Heart left ventricle (tissue), 16 donors: ENCODE measurements at places on chromosomes 3 and 15.

GRCh38 chr3:143360244-143360643 lies 240.7 kb downstream of the CHST2 start:
- no peak for DNase-seq

- DNase-seq = no peak
Observed at GRCh38 chr3:86961297-86961696, 29.7 kb downstream of the VGLL3 start.

GRCh38 chr3:39601241-39601640 lies 133.8 kb downstream of the MOBP start:
- no peak for DNase-seq

DNA sequence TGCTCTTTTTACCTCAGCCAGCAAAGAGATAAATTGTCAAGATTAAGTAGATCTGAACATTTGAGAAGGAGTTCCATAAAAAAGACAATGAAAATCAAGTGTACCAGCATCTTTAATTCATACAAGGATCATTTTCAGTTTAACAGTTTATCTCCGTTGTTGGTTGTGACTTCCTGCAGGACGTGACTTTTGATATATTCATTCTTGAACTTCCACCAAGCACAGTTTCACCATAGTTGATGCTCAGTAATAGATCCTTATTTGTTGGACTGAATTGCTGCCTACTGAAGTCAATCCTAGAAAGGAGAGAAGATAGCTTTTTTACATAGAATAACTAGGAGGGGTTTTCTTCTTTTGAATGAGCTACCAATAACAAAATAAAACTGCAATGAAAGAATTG lies 408.2 kb downstream of the LPP start:
- DNase-seq = no peak

- DNase-seq = no peak
Observed at GRCh38 chr3:195692781-195693427, 27.9 kb upstream of the MUC20 start.

GRCh38 chr3:196706327-196706726 lies 5.7 kb downstream of the CEP19 start:
- no peak for DNase-seq

DNA sequence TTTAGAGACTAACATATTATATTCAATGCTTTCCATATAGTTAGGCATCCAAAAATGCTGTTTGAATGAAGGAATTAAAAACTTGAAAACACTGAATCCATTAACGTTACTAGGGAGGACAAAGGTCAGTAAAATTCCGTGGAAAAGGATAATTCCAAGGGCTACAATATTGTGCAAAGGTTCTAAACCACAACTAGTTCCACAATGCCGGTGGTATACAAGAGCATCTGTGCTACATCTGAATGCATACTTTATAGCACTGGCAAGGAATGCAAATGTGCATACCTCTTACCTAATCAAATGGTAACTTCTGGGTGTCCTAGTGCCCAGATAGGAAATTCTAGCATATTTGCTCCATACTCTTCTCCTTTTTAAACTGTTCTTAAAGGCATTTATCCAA lies 2.2 kb downstream of the ICE2 start:
- DNase-seq = no peak

GRCh38 chr3:9020426-9020825 lies 57.2 kb upstream of the RAD18 start:
- DNase-seq = no peak

DNA sequence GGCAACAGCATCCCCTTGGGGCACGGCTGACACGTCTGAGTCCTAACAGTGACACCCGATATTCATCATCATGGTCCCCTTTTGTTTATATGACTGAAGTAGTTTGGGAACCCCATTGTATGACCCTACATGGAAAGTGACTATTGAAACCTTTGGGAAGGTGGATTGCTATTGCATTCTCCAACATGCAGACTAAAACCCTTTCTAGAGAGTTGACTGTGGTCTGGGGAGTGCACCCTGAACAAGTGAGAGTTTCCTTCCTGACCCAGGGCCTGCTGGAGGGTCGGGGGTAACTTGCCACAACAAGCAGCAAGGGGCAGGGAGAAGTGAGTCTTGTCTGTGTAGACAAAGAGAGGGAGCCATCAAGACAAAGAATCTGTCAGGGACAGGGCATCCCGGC lies 54.4 kb downstream of the ISG20 start:
- DNase-seq = no peak

GRCh38 chr15:58434334-58434875 lies 2.6 kb downstream of the LIPC start:
- DNase-seq = no peak

DNA sequence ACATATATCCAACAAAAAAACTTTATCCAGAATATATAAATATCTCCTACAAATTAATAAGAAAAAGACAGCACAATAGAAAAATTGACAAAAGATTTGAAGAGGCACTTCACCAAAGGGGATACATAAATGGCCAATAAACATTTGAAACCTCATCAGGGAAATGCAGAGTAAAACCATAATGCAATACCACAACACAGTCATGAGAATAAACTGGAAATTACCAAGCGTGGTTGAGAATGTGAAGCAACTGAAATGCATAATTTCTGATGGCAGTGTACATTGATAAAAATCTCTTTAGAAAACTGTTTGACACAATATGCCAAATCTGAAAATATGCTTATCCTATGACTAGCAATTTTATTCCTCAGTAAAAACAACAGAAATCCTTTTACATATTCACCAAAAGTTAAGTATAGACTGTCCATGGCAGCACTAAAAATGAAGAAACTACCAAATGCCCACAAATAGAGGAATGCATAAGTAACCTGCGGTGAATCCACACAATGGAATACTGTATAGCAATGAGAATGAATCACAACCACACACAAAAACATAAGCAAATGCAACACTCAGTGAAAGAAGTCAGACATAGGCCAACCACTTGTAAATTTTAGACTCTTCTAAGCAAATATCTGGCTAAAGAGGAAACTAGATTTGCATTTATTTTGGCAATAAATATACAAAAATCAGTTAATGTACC lies 7.9 kb downstream of the LYZL4 start:
- no peak for DNase-seq

DNA sequence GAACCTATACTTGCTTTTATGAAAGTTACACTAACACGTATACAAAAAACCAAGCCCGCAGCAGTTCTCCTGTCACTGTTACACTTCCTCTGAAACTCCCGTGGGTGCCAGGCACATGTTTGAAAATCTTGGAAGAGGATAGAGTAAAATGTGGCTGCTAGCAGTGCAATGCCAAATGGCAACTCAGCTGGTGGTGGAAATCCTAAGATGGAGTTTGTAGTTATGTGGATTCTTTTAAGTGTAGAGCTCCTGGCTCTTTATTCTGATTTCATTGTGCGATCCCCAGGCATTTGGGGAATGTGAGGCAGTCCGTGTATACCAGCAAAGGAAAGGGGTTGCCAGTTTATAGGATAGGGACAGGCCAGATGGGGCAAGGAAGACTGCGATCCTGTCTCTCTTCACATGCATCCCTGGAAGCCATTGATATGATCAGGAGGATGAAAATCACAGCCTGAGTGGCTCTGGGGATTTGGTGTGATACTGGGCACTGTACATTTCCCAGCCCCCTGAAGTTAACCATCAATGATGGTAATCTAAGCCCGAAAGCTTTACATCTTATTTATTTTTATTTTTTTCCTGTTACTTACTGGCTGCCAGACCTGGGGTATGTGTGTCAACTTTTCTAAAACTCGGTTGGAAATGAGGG lies 1.1 kb downstream of the STAC start:
- no peak for DNase-seq

DNA sequence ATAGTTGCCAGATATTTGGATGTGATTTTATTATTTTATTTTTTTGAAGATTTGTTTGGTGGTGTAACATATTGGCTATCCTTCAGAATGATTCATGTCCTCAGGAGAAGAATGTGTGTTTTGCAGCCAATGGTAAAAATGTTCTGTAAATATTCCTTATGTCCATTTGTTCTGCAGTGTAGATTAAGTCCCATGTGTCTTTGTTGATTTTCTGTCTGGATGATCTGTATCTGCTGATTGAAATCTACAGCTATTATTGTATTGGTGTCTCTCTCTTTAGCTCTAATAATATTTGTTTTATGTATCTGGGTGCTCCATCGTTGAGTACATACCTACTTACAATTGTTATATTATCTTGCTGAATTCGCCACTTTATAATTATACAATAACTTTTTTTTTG lies 1641.7 kb downstream of the OTOL1 start:
- no peak for DNase-seq

- no peak for DNase-seq
Observed at GRCh38 chr3:65758876-65759598, 279.7 kb downstream of the MAGI1 start.

DNA sequence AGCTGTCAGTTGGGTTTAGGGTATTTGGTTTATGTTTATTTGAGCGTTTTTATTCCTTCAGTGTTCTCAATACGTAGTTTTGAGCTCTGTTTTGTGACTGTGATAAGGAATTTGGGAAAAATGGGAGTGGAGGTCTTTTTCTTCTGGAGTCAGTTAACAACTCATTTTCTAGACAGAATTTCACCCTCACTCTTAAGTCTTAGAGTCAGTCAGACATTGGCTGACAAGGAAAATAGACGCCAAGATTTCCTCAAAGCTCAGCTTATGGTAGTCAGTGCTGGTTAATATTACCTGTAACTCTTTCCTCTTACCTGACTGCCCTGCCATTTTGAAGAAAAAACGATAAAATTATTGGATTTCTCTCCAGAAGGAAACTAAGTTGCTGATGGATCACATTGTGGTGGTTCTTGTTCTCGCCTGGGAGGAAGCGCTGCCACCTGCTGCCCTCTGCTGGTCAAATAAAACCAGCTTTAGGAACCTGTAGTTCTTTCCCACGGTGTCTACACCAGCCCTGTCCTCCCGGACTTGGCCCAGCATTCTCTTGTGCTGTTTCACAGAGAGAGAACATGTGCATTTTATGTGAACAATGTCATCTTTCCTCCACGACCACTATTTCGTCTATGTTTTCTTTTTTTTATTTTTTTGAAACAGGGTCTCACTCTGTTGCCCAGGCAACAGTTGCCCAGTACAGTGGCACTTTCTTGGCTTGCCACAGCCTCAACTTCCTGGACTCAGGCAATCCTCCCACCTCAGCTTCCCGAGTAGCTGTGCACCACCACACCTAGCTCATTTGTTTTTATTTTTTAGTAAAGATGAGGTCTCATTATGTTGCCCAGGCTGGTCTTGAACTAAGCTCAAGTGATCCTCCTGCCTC lies 41.4 kb upstream of the UMPS start:
- DNase-seq = peak; percentile 75

DNA sequence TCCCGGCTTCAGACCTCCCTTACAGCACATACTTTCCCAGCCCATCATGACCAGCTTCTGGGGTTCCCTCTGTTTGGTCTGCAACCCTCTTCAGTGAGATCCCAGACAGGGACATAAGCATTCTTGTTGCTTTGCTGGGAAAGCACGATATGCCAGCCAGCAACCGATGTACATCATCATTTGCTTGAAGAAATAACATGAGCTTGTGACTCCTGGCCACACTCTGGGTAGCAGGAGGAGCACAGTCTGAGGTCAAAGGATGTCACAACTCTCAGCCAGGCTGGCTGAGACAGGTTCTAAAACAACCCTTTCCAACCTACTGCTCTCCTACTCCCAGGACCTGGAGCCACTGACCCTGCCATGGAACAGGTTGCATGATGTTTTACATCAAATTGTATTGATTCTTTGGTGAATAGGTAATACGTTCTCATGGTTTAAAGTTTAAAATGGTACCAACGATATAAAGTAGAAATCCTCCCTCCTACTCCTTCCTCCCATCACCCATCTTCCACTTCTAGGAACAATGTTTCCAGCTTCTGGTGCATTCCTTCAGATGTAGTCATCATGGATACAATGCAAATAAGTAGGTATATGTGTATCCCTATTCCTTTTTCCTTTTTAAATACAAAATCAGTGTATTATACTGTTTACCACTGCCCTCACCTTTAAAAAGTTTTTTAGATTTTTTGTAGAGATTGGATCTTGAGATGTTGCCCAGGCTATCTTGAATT lies 190.3 kb downstream of the OPA1 start:
- no peak for DNase-seq

DNA sequence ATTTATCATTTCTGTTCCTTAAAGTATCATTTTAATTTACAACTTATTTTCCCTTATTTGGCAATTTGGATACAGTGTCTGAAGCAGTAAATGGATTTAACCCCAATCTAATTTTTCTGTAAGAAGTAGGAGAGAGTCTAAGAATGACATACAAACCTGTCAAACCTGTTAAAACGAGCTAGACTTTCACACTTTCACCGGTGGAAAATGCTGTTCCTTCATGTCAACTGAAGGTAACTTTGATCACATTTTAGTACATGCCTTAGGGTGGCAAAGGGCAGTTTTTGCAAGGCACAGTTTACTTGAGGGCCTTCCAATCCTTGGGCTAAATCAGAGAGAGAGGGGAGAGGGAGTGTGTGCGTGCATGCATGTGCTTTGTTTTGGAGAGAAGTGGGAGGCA lies 221.4 kb downstream of the THSD4 start:
- DNase-seq = no peak

GRCh38 chr15:99474909-99475753 lies 90.7 kb upstream of the MEF2A start:
- peak; percentile 89 for DNase-seq

GRCh38 chr15:40991355-40991754 lies 38.1 kb downstream of the CHAC1 start:
- DNase-seq = no peak

- DNase-seq = no peak
Observed at GRCh38 chr3:8834974-8835373, 65.6 kb upstream of the OXTR start.

DNA sequence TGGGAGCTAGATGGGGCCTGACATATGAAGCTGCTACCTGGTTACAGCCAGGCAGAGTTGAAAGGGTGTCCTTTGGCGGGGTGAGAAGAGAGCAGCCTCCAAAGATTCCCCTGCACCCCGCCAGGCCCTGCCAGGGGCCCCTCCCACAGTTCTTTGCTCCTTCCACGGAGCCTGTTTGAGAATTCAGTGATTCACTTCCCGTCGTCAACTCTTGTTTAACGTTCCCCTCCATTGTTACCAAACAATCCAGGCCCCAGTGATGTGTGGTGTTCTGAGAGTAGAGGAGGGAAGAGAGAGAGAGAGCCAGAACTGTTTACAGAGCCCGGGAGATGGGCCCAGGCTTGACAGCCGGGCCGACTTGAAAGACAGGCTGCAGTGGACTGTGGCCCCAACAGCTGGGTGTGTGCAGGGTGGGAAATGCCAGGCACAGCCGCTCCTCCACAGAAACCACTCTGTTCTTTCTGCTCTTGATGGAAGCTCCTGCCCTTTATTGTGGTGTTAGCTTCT lies 81.5 kb downstream of the SMAD3 start:
- peak; percentile 49 for DNase-seq

GRCh38 chr3:56915966-56916586 lies 114.3 kb upstream of the ARHGEF3 start:
- peak; percentile 55 for DNase-seq

DNA sequence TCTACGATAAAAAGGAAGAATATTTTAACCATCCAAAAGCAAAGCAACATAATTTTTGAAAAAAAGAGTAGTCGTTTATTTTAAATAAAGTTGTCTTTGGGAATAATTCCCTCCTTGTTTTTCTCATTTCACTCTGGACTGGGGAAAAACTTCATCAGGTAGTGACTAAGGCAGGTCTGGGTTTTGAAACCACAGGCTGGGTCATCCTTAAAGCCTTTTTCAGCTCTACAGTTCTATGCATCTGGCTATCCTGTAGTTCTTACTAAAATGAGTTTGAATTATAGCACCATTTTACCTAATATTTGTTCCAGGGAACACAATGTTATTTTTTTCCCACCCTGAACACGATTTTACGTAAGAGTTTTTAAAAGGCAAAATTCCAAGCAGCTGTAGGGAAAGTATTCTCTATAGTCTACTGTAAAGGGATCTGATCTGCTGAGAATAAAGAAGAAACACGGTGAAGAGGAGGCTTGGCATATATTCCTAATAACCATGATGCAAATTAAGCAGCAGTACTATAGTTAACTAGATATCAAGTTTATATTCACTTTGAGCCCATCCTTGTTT lies 107.7 kb downstream of the OSBPL10 start:
- DNase-seq = no peak
